ENCODE measurements at places on chromosomes 12 and 14. TPM values are rescaled to one million over a fixed set of nuclear protein-coding genes. Genes with fewer than 3 reads are reported as not detected.

RND1 gene
- 0.39 TPM for polyA plus RNA-seq

DBX2 gene
- polyA plus RNA-seq, result not detected

PNN gene
- 8.8 TPM for polyA plus RNA-seq

DNA sequence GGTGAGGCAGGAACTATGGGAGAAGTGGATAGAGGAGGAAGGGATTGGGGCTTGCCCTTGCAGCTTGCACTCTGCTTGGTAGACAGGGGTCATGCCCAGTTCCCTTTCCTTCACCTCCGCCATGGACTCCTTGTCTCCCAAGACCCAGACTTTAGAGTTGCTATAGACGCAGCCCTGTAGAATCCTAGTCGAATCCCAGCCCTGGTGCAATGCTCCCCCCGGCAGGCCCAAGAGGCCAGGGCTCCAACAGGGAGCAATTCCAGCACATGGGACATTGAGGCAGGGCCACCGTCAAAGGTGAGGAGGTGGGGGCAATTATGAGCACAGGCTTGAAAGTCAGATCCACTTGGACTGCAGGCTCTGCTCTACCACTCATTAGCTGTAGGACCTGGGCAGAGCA lies 29.5 kb upstream of the BCDIN3D start:
- DNase-seq, result no peak

- no peak for DNase-seq
Observed at GRCh38 chr12:45654002-45654665, 75.4 kb upstream of the ARID2 start.

GRCh38 chr14:73489481-73490175 lies 1.1 kb upstream of the RIOX1 start:
- no peak for DNase-seq

KLRK1 gene
- not detected for polyA plus RNA-seq

CLEC2A gene
- not detected for polyA plus RNA-seq

CRACR2A gene
- polyA plus RNA-seq, result 0.12 TPM

Measured in SK-N-SH (cell line).